Aortic smooth muscle cell (primary cell): ENCODE measurements at places on chromosomes 12 and 14. TPM values are rescaled to one million over a fixed set of nuclear protein-coding genes. Genes with fewer than 3 reads are reported as not detected.

Gene OVCH1
- total RNA-seq: 0.12 and 0.26 TPM in 2 replicates

Gene ANO4
- total RNA-seq: not detected in 2 replicates

Gene CLEC1B
- not detected in 2 replicates for total RNA-seq

Gene SETD3
- 41.0 and 42.1 TPM in 2 replicates for total RNA-seq

Gene NGB
- not detected in 2 replicates for total RNA-seq

Gene RTN1
- total RNA-seq: 2.9 and 4.1 TPM in 2 replicates

Gene CPM
- total RNA-seq: 0.87 and 7.9 TPM in 2 replicates

Gene COCH
- 0.06 TPM in 1 of 2 replicates, not detected in the other for total RNA-seq

Gene PLBD1
- 2.0 and 2.1 TPM in 2 replicates for total RNA-seq

Gene RFX4
- total RNA-seq: not detected in 2 replicates

Gene CAPS2
- total RNA-seq: 11.9 and 15.9 TPM in 2 replicates

Gene CLEC1A
- 0.37 and 0.40 TPM in 2 replicates for total RNA-seq
